ENCODE measurements at places on chromosomes 4 and X. TPM values are rescaled to one million over a fixed set of nuclear protein-coding genes. Genes with fewer than 3 reads are reported as not detected.

DNA sequence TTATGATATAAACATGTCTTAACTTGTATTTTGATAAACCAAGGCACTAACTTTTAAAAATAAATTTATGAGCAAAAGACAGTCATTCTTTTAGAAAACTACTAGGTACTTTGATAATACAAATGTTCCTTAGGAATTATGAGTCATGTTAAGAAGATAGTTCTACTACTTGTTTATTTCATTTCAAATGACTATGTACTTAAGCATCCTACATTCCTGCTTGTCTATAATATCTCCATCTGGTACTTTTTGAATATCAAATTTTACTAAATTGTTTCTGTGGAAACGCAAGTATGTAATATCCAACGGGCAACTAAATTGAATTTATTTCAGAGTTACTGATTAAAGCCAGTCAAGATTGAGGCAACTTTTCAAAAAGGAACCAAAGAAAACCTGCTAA, 61.8 kb downstream of the CAMK2D start:
- no peak for DNase-seq

- no peak for DNase-seq
These were observed 852.7 kb upstream of the SLIT2 start for GRCh38 chr4:19399001-19399400.

GRCh38 chrX:22202251-22202650, 70.5 kb upstream of the CBLL2 start:
- no peak for DNase-seq

DNA sequence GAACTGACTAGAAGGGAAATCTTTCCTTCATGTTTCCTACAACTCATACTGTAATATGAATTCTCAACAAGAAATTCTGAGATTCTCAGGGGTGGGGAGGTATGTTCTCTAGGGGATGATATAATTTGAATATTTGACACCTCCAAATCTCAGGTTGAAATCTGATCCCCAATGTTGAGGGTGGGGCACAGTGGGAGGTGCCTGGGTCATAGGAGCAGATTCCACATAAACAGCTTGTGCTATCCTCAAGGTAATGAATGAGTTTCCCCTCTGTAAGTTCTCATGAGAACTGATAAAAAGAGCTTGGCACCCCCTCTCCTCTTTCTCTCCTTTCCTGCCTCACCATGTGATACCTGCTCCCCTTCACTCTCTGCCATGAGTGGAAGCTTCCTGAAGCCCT, 21.5 kb downstream of the FBXW7 start:
- no peak for DNase-seq

DNA sequence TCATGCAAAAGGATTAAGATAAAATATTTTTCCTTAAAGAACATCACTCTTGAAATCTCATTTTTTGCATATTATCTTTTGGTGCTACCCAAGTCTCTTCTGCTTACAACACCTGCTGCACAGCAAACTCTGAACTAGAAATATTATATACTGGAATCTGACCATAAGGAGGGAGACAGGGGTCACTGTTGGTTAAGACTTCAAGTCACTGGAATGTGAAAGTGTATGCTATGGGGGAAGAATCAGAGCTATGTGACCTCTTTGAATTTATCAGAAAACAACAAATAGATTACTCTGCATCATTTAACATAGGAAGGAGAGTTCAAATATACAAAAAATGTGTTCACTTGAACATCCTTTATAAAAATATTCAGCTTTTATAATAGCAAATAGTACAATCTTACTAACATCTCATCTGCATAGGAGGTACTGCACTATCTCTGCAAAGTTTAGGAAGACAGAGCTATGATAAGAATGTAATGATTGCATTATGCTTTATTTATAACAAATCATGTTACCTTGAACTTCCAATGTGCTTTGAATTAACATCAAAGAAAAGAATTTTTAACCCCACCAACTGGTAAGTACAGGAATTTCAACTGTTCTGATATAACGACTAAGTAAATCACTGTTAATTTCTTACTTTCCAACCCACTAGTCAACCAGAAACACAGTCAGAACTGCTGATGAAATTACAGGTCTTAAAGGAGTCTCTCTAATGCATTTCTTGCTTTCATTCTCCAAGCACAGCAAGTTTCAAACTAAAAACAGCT, 69.8 kb downstream of the ZNF827 start:
- no peak for DNase-seq

DNA sequence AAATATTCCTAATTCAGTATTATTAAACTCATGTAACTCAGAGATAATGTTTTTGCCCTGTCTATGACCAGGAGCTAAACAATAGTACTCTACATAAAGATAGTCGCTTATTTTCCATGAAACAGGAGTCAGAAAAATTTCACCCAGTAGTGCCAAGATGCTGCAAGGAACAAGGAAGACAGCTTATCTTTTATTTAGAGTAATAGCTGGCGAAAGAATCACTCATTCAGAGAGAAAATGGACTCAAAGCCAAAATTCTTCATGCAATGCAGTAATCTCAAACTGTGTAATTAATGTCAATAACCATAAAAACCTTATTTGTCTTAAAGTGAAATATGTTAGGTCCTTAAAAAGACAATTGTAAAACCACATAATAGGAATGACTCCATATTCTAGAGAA, 477.8 kb downstream of the ANKRD50 start:
- no peak for DNase-seq

GRCh38 chrX:10582945-10583344, 37.4 kb downstream of the MID1 start:
- DNase-seq, result no peak

- no peak for DNase-seq
These were observed 165.9 kb downstream of the PJA1 start for GRCh38 chrX:68999356-68999755.

The RAB33A gene
- total RNA-seq, result 0.59 TPM

The FRG2 gene
- not detected for total RNA-seq

The RTL5 gene
- total RNA-seq, result 2.5 TPM

The IL2 gene
- total RNA-seq, result not detected

The SSX4B gene
- not detected for total RNA-seq

Measured in left ventricle myocardium superior (tissue), 1 donor.